GM23248 (cell line): ENCODE measurements at places on chromosomes 16 and 17. TPM values are rescaled to one million over a fixed set of nuclear protein-coding genes. Genes with fewer than 3 reads are reported as not detected.

DNA sequence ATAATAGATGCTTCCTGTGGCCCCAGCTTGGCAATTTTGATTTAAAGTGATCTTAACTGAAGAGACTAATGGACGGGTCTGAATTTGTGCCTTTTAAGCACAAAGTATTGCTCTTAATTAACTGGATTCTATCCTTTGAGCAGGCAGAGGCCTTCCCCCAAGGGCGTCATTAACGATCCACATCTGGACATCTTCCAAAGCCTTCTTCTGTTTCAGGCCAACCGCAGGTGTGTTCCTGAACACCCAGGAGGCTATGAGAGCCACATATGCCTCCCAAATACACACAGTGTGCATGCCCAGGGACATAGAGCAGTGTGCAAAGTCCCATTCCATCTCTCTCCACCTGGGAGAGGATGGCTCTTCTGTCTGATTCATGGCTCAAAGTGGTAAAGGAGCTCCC is 42.3 kb downstream of the MAPT start:
- DNase-seq = no peak

GRCh38 chr16:69105501-69106361 is at the start of gene HAS3:
Gene HAS3, plus strand, starts transcription at chr16:69105653. Its CDS starts 3,743 bp downstream, at chr16:69109396.
- DNase-seq = peak; percentile 75

- DNase-seq = no peak
Measured at GRCh38 chr17:78905116-78905515, 2.1 kb upstream of the CEP295NL start.

Gene ENPP7
- not detected in 2 replicates for total RNA-seq

Gene AXIN2
- total RNA-seq = 2.3 and 2.4 TPM in 2 replicates

DNA sequence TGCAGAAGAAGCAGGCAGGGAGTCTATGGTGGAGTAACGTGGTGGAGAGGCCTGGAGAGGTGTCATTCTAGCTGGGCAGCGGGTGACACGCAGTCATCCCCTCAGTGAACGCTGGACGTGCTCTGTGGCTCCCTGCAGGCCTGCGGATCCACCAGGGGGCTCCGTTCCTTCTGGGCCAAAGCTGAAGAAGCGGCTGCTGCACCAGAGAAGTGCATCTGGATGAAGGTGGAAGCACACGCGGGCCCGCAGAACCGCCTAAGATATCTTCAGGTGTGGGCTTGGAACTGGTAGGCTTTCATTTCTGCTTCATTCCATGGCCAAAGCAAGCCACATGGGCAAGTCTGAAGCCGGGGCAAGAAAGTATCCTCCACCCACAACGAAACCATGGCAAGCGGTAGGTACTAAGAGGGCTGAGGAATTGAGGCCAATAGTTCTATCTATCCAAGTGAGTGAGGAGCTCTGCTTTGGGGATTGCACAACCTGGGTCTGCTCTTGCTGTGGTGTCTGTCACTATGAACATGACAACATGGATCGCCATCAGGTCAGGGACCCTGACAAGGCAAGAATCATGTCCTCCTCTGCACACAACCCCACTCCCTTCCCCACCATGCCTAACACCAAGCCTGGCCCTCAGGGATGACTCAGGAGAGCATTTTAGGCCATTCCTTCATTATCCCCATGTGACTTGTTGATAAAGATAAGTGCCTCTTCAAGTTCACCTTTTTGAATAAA is 78.9 kb upstream of the FBXO47 start:
- DNase-seq = no peak

GRCh38 chr16:48452991-48453760 is 68.0 kb upstream of the SIAH1 start:
- no peak for DNase-seq

- no peak for DNase-seq
Measured at GRCh38 chr17:14123619-14124278, 54.4 kb downstream of the COX10 start.

GRCh38 chr16:80066805-80067580 is 466.5 kb upstream of the MAF start:
- no peak for DNase-seq

- peak; percentile 94 for DNase-seq
Measured at GRCh38 chr17:68205251-68205807, 42.5 kb upstream of the AMZ2 start.

DNA sequence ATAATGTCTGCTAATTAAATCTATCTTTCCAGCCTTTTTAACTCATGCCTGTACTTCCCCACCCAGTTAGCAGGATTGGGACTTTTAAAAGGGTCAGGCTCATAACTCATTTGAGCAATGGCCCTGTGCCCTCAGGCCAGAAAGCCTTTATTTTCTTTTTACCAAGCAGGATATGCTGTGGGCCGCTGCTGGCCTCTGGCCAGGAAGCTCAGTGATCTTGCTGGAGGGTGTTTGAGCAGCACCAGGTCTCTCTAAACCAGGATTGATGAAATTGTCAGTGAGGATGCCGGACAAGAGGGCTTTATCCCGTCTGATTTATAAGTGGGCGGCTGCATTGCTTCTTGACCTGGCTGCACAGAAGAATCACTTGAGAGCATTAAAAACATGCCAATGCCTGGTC is 187.8 kb downstream of the RAB11FIP4 start:
- peak; percentile 67 for DNase-seq

Gene HOXB1
- not detected in 2 replicates for total RNA-seq

Gene OTOP2
- not detected in 2 replicates for total RNA-seq

Gene CHD9NB
- total RNA-seq = 0.22 and 0.25 TPM in 2 replicates

Gene IGSF6
- not detected in 2 replicates for total RNA-seq

GRCh38 chr17:61179380-61179806 is 220.2 kb upstream of the TBX2 start:
- DNase-seq = no peak

Gene KRT12
- total RNA-seq = not detected in 2 replicates

Gene TP53TG3
- not detected in 2 replicates for total RNA-seq

Gene TBX2
- total RNA-seq = 9.9 and 11.1 TPM in 2 replicates

GRCh38 chr16:4344983-4345835 is 5.9 kb downstream of the PAM16 start:
- no peak for DNase-seq

DNA sequence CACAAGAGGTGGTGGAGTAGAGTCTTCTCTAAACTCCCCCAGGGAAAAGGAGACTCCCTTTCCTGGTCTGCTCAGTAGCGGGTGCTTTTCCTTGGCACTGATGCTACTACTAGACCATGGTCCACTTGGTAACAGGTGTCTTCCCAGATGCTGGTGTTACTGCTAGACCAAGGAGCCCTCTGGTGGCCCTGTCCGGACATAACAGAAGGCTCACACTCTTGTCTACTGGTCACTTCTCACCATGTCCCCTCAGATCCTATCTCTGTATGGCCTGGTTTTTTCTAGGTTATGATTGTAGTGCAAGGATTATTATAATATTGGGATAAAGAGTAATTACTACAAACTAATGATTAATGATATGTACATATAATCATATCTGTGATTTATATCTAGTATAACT is 49.7 kb upstream of the ARL4D start:
- DNase-seq = no peak

DNA sequence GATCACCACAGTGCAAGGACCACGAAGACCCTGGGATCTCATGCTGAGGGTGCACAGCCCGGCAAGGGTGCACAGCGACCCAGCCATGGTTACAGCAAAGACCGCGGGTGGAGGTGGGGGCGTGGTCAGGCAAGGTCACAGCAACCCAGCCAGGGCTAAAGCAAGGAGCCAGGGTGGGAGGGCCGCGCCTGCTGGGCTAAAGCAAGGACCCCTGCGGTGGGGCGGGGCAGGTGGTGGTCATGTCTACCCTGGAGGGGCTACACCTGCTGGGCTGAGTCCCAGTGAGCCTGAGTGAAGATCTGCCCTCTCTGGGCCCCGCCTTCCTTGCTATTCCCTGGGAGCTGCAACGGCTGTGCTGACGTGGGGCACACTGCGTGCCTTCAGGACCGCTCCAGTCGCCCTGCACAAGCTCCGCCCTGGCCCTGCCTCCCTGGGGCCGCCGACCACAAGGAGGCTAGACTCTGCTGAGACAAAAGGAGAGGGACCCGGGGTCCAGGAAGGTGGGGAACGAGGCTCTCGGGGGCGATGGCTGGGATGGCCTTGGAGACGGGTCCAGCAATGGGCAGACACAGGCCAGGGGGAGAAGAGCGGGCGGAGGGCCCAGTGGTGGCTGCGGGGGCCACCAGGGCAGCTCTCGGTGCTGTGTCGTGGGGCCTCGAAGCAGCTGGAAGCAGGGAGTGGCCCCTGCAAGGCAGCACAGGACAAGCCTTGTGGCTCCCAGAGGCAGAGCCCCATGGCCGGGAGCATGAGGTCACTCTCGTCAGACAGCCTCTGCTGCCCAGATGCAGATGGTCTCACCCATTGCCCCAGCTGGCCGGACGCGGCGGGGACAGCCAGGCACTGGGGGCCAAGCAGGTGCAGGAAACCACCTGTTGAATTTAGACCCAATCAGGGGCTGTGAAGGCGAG is 52.8 kb downstream of the CBFA2T3 start:
- no peak for DNase-seq

Gene PRSS36
- 0.13 TPM in 1 of 2 replicates, not detected in the other for total RNA-seq

GRCh38 chr16:29876594-29877249 is 13.7 kb upstream of the CDIPT start:
- DNase-seq = peak; percentile 42

Gene PYY
- not detected in 2 replicates for total RNA-seq

GRCh38 chr16:72963533-72964315 is 84.2 kb downstream of the ZFHX3 start:
- DNase-seq = no peak

DNA sequence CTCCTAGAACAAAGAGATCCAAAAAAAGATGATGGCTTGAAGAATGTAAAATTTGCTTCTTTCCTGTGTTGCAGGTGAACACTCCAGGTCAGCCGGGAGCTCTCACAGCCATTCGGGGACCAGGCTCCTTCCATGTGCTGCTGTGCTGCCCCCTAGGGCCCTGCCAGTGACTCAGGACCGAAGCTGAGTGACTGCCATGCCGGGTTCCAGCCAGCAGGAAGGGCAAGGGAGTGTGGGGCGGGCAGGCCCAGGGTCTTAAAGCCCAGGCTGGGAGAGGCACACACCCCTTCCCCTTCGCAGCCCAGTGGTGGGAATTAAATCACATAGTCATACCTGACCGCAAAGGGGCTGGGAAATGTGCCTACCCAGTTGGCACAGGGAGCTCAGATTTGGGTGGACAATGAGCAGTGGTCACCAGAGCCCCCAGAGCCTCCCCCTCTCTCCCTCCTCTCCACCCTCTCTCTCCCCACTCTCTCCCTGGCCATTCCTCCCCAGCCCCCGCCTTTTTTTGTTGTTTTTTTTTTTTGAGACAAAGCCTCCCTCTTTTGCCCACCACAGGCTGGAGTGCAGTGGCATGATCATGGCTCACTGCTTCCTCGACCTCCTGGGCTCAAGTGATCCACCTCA is 11.5 kb downstream of the EPOP start:
- DNase-seq = peak; percentile 66

- no peak for DNase-seq
Measured at GRCh38 chr16:86781046-86781445, 202.7 kb downstream of the FOXL1 start.

Gene LRRC37A
- total RNA-seq = 2.3 and 3.4 TPM in 2 replicates

GRCh38 chr17:35733366-35733765 is 1.9 kb downstream of the RASL10B start:
- DNase-seq = no peak

DNA sequence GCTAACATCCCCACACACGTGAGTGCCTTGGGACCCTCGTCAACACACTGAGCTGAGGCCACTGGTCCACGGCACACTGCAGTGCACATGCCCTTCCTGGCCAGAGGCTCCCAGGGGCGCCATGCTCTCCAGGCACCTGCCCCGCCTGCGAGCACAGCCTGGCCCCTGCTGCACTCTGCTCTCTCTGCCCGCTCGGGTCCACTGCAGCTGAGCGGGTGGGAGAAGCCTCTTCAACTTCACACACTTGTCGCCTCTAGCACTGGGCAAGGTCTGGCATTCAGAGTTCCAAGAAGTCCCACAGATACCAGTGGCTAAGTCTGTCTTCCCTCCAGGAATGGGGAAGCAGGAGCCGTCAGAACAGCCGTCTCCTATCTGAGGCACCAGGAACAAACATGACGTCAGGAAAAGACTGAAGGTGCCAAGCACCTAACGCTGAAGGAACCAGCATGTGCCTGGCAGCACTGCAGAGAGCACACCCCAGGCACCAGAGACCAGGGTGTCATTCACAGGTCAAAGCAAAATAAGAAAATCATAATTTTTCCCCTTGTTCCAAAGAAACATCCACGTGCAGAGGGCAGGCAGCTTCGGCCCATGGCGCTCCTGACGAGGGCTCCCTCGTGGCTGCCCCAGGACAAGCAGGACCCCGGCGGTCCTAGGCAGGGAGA is 82.9 kb downstream of the ZNF778 start:
- no peak for DNase-seq

GRCh38 chr17:72661945-72662826 is 430.3 kb downstream of the SLC39A11 start:
- DNase-seq = no peak

DNA sequence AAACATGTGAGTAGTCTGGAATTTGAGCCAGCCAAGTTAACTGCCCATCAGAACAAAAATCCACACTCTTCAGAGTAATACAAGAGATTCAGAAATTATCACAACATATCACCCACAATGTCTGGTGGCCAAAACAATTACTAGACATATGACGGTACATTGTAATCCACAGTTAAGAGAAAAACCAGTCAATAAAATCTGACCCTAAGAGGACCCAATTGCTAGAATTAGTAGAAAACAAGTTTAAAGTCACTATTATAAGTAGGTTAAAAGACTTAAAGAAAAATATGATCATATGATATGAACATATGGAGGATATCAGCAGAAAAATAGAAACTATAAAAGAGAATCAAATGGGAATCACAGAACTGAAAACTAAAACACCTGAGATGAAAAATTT is 15.8 kb downstream of the CMTR2 start:
- no peak for DNase-seq

DNA sequence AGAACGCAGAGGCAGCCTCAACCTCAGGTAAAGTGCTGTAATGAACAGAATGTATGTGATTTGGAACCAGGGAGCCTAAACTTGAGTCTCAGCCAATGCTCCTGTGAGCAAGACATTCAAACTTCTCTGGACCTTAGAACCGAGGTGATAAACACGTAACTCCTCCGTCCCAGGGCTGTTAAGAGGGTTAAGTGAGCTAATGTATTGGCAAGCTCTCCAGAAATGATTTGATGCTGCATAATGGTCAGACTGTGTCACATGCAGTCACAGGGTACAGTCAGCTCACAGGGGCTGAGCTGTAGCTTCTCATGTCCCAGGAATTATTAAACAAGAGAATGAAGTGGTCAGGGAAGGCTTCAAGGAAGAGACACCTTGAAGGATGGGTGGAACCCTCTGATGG is 10.0 kb upstream of the SLC4A1 start:
- DNase-seq = peak; percentile 87

Gene GRAP
- total RNA-seq = not detected in 2 replicates
